ENCODE measurements at places on chromosomes 2 and 18.

GRCh38 chr2:233354971-233355574 lies 779 bp downstream of the DGKD start:
- H3K27me3 ChIP-seq = no peaks in the 10 kb centered on the region
- peak overlapping the region; percentile 71 for H3K4me3 ChIP-seq
- no peaks in the 10 kb centered on the region for H3K36me3 ChIP-seq
- peaks cover 77% of the 10 kb centered on the region for H3K4me1 ChIP-seq

DNA sequence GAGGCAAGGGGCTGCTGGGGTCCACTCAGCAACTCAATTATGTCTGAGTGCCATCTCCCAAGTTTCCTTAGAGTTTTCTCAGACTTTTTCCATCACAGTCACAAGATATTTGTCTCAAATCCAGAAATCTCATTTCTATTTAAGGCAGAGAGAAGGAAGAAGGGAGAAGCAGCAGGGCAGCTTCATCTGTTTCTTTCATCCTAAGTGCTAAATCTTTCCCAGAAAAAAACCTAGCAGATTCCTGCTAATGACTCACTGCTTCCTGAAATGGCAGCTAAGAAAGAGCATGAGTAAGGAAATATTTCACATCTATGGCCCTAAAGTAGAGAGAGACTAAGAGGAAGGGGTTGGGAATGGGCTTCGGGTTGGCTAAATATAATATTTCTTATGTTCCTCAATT lies 88.0 kb downstream of the KYNU start:
- H3K36me3 ChIP-seq = no peaks in the 10 kb centered on the region
- DNase-seq = no peak
- no peaks in the 10 kb centered on the region for H3K4me1 ChIP-seq

DNA sequence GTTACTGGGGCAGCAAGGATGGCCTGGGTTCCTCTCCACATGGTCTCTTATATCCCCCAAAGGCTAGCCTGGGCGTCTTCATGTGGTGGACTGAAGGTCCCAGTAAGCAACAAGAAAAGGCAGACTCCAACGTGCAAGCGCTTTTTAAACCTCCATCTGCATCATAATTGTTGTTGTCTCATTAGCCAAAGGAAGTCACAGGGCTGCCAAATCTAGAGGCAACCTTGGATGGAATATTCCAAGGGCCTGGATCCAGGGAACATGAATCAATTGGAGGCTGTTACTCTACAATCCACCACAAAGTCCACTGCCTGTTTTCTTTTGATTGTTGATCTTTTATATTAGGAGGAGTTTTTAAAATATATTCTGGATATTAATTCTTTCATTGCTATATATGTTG lies 118.8 kb downstream of the SH3RF3 start:
- peaks cover 42% of the 10 kb centered on the region for H3K4me1 ChIP-seq
- no peak overlapping the region for H3K4me3 ChIP-seq
- H3K27me3 ChIP-seq = no peaks in the 10 kb centered on the region
- DNase-seq = no peak
- no peak overlapping the region for H3K27ac ChIP-seq

- peak overlapping the region; percentile 66 for H3K27ac ChIP-seq
- no peaks in the 10 kb centered on the region for H3K36me3 ChIP-seq
- no peak overlapping the region for H3K4me3 ChIP-seq
- H3K27me3 ChIP-seq = no peaks in the 10 kb centered on the region
- DNase-seq = peak; percentile 25
Measured at GRCh38 chr18:63111671-63112402, 207.7 kb downstream of the BCL2 start.

GRCh38 chr2:224479826-224480225 lies 77.9 kb upstream of the FAM124B start:
- no peaks in the 10 kb centered on the region for H3K4me1 ChIP-seq
- no peaks in the 10 kb centered on the region for H3K27me3 ChIP-seq
- DNase-seq = no peak
- no peak overlapping the region for H3K4me3 ChIP-seq
- H3K27ac ChIP-seq = no peak overlapping the region

GRCh38 chr2:10329880-10330699 lies 27.4 kb downstream of the HPCAL1 start:
- H3K27ac ChIP-seq = peak overlapping the region; percentile 56
- no peak for DNase-seq
- H3K4me3 ChIP-seq = no peak overlapping the region
- H3K27me3 ChIP-seq = no peaks in the 10 kb centered on the region
- H3K4me1 ChIP-seq = peaks cover 81% of the 10 kb centered on the region
- peaks cover under 1% of the 10 kb centered on the region for H3K36me3 ChIP-seq

- H3K27ac ChIP-seq = no peak overlapping the region
- no peak for DNase-seq
- no peak overlapping the region for H3K4me3 ChIP-seq
- H3K27me3 ChIP-seq = no peaks in the 10 kb centered on the region
Measured at GRCh38 chr2:143965493-143966164, 554.3 kb downstream of the ZEB2 start.

DNA sequence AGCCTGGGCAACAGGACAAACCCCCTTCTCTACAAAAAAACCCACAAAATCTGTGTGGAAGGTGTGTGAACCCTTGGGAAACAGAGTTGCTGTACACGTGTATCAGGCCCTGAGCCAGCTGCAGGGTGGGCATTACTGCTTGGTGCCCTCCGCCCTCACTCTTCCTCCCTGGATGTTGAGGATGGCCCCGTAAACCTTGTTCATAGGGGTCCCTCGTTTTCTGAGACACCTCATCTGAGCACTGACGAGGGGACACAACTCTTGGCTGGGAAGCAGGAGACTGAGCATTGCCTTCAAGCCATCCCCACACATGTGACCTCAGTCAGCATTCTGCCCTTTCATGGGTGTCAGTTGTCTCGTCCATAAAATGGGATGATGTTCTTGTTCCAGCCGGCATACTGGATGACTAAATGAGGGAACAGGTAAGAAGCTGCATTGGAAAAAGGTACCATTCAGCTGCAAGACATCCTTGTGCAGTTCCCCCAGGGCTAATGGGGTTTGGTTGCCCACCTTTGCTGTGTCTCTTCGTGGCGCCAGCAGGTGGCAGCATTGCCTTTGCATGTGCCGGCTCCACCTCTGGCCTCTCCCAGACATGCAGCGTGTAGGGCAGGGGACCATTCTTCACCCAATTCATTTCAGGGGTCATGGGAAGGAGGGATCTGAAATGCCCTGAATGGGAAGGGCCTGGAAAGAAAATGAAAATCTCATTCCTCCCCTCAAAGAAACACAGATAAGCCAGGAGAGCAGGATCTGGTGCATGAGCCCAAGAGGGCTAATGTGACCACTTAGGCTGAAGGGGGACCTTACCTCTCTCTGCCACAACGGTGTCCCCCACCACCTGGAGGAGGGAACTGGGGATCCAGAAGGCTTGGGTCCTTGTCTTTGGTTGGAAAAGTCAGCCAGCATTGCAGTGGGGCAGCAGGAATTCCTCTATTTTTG lies 36.4 kb upstream of the HAAO start:
- H3K4me3 ChIP-seq = no peak overlapping the region
- peak; percentile 75 for DNase-seq
- H3K36me3 ChIP-seq = no peaks in the 10 kb centered on the region
- H3K4me1 ChIP-seq = peaks cover 27% of the 10 kb centered on the region
- H3K27me3 ChIP-seq = no peaks in the 10 kb centered on the region

DNA sequence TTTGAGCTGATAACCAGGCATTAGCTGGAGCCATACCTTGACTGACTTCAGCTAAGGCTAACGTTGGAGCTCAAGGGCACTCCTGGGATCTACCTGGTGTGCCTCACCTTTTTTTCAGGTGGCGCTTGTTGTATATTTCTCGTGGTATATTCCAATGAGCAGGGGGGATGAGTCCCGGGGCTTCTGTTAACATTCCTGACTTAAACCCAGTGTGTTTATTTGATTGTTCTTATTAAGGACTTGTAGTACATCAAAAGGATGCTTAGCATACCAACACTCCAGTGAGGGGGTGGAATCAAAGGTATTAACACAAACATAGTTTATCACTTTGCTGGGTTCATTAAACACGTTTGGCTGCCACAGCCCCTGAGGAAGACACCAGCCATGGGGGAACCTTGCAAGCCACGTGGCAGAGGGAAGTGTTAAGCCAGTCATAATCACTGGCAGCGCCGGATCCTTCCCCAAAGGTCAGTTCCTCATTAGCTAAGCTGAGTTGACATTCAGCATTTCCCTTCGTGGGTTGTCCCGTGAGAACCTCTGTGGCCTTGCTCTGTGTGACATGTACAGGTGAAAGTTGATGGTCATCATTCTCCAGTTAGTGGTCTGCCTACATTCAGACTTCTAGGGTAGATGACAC lies 119.5 kb upstream of the MCFD2 start:
- no peak overlapping the region for H3K4me3 ChIP-seq
- peak; percentile 65 for DNase-seq
- H3K27ac ChIP-seq = peak overlapping the region; percentile 96
- H3K27me3 ChIP-seq = no peaks in the 10 kb centered on the region

- no peaks in the 10 kb centered on the region for H3K27me3 ChIP-seq
- no peak overlapping the region for H3K4me3 ChIP-seq
- DNase-seq = no peak
- H3K36me3 ChIP-seq = no peaks in the 10 kb centered on the region
Measured at GRCh38 chr2:65799141-65799854, 366.9 kb upstream of the SPRED2 start.

- H3K27me3 ChIP-seq = no peaks in the 10 kb centered on the region
- H3K4me1 ChIP-seq = no peaks in the 10 kb centered on the region
- H3K27ac ChIP-seq = no peak overlapping the region
- H3K36me3 ChIP-seq = no peaks in the 10 kb centered on the region
Measured at GRCh38 chr2:195037045-195037444, 620.0 kb upstream of the SLC39A10 start.

DNA sequence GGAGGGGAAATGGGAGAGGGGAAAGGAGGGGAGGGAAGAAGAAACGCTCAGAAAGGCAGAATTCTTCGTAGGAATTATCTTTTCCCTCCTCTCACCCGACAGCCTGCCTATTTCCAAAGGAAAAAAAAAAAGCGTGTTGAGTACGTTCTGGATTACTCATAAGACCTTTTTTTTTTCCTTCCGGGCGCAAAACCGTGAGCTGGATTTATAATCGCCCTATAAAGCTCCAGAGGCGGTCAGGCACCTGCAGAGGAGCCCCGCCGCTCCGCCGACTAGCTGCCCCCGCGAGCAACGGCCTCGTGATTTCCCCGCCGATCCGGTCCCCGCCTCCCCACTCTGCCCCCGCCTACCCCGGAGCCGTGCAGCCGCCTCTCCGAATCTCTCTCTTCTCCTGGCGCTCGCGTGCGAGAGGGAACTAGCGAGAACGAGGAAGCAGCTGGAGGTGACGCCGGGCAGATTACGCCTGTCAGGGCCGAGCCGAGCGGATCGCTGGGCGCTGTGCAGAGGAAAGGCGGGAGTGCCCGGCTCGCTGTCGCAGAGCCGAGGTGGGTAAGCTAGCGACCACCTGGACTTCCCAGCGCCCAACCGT lies at the start of gene GAD1:
GAD1 (plus strand) TSS at position 384 of the 589 bp plus-strand sequence. CDS start 1,705 bp downstream, outside the sequence.
- no peaks in the 10 kb centered on the region for H3K36me3 ChIP-seq
- no peak within 1 kb of the TSS for H3K27ac ChIP-seq
- H3K27me3 ChIP-seq = peaks cover 92% of the 10 kb centered on the region

DNA sequence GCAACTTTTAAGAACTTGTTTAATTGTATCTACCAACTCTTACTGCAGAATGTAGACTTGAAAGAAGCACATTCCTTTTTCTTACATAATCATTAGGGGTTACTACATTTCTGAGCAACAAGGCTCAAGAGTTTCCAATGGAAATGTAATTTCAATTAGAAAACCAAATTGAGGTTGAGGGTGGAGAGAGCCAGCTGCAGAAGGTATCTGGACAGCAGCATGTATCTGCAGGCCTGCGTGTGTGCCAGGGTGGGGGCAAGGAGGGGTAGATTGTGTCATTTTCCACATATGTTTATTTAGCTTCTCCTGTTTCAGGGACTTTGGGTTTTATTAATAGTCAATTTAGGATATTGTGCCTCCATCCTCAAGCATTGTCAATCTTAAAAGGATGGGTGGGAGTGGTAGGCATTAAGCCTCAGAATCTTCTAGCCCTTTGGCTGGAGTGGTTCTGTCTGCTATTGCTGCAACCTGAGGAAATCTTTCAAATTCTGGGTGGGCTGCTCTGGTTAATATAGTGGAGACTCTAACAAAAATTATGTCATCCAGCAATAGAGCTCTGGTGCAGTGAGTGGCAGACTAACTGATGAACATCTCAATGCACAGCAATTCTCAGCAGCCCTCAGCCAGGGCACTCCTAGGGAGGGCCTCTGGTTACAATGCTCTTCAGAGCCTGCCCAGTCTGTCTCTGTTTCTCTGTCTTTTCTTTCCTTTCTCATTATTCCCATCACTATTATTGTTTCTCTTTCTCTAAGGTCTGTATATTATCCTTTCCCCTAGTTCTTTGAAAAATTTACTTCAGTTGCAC lies 151.4 kb downstream of the RPIA start:
- H3K27me3 ChIP-seq = no peaks in the 10 kb centered on the region
- no peak for DNase-seq
- H3K4me3 ChIP-seq = no peak overlapping the region
- no peak overlapping the region for H3K27ac ChIP-seq

DNA sequence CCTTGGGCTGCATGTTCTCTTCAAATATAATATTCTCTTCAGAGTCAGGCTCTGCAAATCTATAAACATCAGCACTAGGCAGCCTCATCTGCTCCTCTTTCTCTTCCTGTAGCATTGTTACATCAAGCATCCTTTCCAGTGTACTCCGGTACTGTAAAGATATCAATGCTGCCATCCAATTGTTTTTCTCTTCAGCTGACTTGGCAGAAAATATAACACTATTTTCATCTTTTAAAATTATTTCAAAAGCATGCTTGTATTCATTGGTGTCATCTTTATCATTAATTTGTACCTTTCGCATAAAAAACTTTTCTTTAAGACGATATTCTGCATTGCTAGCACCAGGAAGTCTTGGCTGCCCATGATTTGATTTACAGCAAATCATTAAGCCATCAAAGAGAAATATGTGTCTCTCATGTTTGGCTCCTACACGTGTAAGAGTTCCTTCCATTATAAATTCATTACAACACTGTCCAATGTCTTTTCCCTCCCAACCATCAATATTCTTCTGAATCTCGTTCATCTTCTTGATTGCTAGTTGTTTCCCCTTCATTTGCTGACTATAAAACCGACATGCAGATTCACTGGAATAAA lies 98.1 kb downstream of the SOS1 start:
- no peaks in the 10 kb centered on the region for H3K27me3 ChIP-seq
- H3K27ac ChIP-seq = peak overlapping the region; percentile 62
- H3K4me1 ChIP-seq = peaks cover 11% of the 10 kb centered on the region
- no peak for DNase-seq
- no peaks in the 10 kb centered on the region for H3K36me3 ChIP-seq
- H3K4me3 ChIP-seq = peak overlapping the region; percentile 18

GRCh38 chr2:167692936-167693335 lies 554.5 kb downstream of the STK39 start:
- no peaks in the 10 kb centered on the region for H3K4me1 ChIP-seq
- H3K27ac ChIP-seq = no peak overlapping the region
- DNase-seq = no peak
- H3K4me3 ChIP-seq = no peak overlapping the region
- no peaks in the 10 kb centered on the region for H3K36me3 ChIP-seq
- no peaks in the 10 kb centered on the region for H3K27me3 ChIP-seq
